Pulmonary artery endothelial cell (primary cell): ENCODE measurements at places on chromosomes 2 and 18. TPM values are rescaled to one million over a fixed set of nuclear protein-coding genes. Genes with fewer than 3 reads are reported as not detected.

DNA sequence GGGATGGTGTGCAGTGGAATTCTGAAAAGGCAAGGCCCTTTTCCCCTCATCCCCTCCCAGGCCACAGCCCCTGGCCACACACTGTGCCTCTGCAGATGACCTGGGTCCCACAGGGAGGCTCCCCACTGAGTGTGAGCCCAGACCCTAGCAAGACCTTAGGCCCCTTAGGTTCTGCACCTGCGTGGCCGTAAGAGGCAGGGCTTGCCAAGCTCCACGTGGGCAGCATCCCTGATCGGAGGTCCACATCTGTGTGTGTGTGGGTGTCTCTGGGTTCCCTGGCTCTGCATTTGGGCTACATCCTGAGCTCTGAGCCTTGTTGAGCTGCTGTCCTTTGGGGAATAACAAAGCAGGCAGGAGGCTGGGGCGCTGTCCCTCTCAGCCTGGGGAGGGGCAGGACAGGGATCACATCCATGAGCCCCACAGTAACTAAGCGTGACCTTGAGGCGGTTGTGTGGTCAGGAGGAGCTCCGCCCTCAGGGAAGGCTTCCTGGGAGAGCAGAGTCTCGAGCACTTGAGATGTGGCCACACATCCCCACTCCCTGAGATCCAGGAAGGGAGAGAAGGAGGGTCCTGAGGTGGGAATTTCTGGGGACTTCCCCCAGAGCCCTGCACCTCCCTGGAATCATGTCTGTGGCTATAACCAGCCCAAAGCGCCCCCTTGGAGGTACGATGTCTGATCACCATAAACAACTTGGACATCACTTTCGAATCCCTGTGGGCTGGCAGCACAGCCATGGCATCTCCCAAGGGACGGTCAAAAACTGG is 84.8 kb downstream of the STPG4 start:
- DNase-seq = no peak

DNA sequence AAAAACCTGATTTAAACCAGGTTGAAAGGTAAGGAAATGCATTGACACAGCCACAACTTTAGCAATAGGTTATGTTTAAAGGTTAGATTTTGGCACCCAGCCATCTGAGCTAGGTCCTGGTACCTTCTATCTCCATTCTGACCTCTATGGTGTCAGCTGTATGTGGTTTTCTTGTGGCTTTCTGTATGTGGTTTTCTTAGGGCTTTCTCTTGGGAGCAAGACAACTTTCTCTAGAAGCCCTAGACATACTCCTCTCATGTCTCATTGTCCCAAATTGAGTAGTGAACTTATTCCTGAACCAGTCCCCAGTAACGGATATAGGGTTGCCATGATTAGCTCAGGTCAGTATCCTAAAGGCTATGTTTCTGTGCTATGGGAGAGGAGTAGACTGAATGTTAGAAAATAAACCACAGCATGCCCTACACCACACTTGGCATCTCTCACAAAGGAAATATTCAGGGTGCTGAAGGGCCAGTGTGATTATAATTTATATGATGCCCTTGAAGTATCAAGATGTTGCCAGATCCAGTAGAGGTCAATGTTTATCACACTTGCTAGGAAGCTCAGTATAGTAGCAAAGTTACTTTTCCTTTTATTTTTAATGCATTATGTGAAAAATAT is 176.1 kb downstream of the CAPN13 start:
- no peak for DNase-seq

CAB39 gene
- 70.8 and 78.2 TPM in 2 replicates for total RNA-seq

GRCh38 chr2:20543469-20544152 is 96.7 kb downstream of the RHOB start:
- DNase-seq = no peak

VWA3B gene
- not detected in 2 replicates for total RNA-seq

DNA sequence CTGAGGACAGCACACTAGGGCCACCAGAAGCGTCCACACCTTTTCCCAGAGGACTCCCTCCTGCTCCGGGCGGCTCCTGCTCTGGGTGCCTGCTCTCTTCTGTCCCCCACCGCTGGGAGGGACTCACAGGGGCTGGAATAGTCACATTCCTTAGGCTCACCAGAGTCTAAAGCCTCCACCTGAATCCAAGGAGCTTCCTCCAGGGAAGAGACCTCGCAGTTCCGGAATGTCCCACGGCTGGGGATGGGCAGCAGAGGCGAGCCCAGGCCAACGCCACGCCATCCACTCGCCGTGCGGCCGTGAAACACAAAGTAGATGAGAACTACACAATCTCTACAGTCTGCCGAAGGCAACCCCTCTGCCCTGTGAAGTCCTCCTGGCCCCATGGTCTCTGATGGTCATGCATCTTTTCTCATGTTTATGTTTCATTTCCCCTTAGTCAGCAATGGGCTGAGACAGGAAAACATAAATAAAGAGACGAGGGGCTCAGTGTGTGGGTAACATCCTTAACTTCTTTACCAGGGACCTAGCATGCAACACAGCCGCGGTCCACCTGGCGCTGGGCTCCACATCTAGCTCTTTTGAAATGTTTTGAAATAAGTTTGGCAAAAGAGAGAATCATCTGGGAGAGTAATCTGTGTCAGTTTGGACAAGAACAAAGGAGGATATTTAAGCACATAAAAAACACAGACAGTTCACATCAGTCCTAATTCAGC is 98.4 kb downstream of the PXDN start:
- no peak for DNase-seq

GRCh38 chr2:191366199-191366598 is 121.0 kb downstream of the MYO1B start:
- DNase-seq = no peak

DNA sequence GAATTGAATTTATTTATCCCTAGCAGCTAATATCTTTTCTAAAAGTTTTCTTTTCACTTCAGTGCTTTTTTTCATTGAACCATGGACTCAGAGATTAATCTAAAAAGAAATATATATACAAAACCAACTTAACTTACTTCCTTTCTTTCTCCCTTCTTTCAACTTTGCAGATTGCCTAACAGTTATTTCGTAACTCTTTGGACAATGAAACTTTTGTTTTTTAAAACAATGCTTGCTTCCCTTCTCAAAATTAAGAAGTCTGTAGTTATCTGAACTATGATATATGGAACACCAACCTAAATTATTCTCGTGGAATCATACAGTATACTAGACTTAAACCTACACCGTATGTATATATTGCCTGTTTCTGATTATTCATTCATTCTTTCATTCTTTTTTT is 62.9 kb downstream of the MIB1 start:
- DNase-seq = no peak

DNA sequence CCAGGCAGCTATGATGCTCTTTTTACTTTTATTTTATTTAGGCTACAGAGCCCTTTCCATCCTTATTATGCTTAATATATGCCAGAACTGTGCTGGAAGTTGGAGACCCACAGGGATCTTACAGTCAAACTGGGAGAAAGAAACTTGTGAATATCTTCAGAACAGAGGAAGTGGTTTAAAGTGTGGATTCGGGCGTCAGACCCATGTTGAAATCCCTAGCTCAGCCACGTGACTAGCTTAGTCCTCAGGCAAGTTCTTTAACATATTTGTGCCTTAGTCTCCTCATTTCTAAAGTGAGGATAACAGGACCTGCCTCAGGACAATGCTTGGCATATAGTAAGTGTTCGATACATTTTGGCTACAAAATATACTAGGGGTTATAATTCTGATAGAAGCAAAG is 59.1 kb downstream of the MAP3K20 start:
- no peak for DNase-seq

GRCh38 chr2:196431957-196432356 is 207.6 kb upstream of the CCDC150 start:
- DNase-seq = no peak

- no peak for DNase-seq
Observed at GRCh38 chr2:39470580-39470979, 33.5 kb upstream of the MAP4K3 start.

MC4R gene
- total RNA-seq = not detected in 2 replicates

- no peak for DNase-seq
Observed at GRCh38 chr2:30956995-30957394, 149.7 kb upstream of the CAPN13 start.

CDH7 gene
- not detected in 2 replicates for total RNA-seq

DLX1 gene
- total RNA-seq = 0.07 and 0.11 TPM in 2 replicates

GRCh38 chr2:106960683-106961161 is 74.8 kb upstream of the ST6GAL2 start:
- DNase-seq = no peak

- no peak for DNase-seq
Observed at GRCh38 chr18:32139835-32140283, 48.2 kb downstream of the RNF138 start.

GRCh38 chr2:28108143-28108542 is 217.6 kb downstream of the BABAM2 start:
- DNase-seq = no peak

DNA sequence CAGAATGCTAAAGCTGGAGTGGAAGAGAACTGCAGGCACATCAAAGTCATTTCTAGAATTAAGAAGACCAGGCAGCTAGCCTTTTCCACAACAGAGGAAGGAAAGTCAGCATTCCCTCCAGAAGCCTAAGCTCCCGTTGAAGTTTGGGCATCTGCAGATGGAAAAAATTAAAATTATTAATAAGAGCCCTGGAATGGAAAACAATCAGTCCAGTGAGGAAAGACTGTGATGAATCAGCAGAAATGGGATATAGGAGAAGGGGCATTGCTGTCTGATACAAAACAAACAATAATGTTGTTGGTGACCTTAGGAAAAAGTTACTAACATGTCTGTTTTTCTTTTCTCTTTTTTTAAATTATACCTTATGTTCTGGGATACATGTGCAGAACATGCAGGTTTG is 450.7 kb upstream of the SLC14A2 start:
- no peak for DNase-seq

- DNase-seq = no peak
Observed at GRCh38 chr2:128420131-128420530, 101.5 kb upstream of the HS6ST1 start.

DNA sequence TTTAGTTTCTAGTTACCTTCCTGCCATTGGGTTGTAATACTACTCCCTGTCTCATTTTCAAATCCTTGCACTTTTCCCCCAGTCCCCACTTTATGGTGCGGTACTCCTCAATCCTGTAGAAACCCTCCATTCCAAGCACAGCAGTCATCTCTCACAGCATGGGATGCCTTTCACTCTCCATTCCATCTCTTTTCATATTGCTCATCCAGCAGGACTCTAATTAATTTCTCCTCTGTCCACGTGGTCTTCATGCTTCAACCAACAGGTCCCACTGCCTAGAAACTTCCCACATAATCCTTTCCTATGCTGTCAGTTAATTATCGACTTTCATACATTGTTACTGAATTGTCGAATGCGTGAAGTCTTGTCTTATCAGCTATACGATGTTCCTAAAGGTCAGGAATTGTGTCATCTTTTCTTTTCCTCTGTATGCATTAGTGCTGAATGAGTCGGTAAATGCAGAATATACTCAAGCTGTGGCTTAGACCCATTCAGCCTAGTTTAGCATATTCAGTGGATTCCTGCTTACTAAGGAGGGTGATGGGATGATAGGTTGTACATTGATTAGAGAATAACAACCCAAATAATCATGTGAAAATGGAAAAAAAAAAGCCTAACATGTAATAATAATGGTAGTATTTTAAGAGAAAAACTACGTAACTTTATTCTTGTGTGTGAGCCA is 89.7 kb downstream of the CRIM1 start:
- DNase-seq = no peak

- DNase-seq = no peak
Observed at GRCh38 chr18:73503326-73503725, 635.5 kb upstream of the NETO1 start.

- no peak for DNase-seq
Observed at GRCh38 chr2:15748736-15749323, 157.2 kb downstream of the DDX1 start.

NPPC gene
- total RNA-seq = not detected in 2 replicates

GRCh38 chr2:72012886-72013574 is 134.6 kb downstream of the CYP26B1 start:
- no peak for DNase-seq

GRCh38 chr2:127056086-127056485 is 50.9 kb downstream of the BIN1 start:
- DNase-seq = no peak

WNT6 gene
- total RNA-seq = not detected in 2 replicates

- peak; percentile 1 for DNase-seq
Observed at GRCh38 chr2:58010599-58010998, 36.0 kb upstream of the VRK2 start.

OSBPL1A gene
- 8.6 and 14.0 TPM in 2 replicates for total RNA-seq

DNA sequence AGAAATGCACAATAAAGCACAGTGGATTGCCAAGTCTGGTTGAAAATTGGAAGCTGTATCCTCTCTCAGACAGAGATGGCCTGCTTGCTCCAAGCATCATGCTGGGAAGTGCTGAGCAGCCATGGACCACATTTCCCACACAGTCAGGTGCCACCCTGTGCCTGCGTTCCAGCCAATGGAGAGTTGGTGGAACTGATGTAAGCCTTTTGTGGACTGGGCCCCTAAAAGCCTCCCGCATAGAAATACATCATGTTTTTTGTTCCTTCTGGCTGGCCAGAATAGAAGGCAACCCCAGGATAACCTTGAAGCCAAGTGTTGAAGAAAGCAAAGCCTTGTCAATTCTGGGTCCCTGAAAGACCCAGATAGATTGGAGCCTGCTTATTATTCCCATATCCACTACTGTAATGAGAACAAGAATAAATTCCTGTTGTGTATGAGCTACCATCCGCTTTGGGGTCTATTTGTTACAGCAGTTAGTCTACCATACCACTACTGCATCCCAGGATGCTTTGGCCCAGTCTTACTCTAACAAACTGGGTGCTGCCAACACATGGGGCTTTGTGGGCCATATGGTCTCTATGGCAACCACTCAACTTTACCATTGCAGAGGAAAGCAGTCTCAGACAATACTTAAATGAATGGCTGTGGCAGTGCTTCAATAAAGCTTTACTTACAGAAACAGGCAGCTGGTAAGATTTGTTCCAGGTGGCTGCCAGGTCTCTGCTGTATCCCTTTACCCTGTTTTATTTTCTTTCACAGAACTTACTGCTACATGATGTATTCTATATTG is 65.4 kb downstream of the POLE4 start:
- no peak for DNase-seq

KCNJ13 gene
- not detected in 2 replicates for total RNA-seq

GRCh38 chr2:215156453-215156852 is 18.0 kb upstream of the ABCA12 start:
- no peak for DNase-seq

DNA sequence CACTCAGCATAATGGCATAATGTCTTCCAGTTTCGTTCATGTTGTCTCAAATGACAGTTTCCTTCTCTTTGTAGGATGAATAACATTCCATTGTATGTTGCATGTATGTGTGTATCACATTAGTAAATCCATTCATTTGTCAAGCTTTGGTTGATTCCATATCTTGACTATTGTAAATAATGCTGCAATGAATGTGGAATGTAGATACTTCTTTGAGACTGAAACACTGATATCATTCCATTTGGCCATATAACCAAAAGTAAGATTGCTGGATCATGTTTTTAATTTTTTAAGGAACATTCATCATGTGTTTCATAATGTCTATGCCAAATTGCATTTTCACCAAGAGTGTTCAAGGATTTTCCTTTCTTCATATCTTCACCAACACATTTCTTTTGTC is 1711.4 kb upstream of the PIK3C3 start:
- DNase-seq = no peak

SUMO1 gene
- total RNA-seq = 112 and 125 TPM in 2 replicates

GRCh38 chr2:102186791-102187495 is at the start of gene IL1RL2:
Gene IL1RL2, plus strand, starts transcription at chr2:102187023. Its CDS starts 845 bp downstream, at chr2:102187868.
- no peak for DNase-seq
